ENCODE measurements at places on chromosomes 3 and 15.

GRCh38 chr3:55434789-55435188, 52.3 kb downstream of the WNT5A start:
- no peak for DNase-seq

DNA sequence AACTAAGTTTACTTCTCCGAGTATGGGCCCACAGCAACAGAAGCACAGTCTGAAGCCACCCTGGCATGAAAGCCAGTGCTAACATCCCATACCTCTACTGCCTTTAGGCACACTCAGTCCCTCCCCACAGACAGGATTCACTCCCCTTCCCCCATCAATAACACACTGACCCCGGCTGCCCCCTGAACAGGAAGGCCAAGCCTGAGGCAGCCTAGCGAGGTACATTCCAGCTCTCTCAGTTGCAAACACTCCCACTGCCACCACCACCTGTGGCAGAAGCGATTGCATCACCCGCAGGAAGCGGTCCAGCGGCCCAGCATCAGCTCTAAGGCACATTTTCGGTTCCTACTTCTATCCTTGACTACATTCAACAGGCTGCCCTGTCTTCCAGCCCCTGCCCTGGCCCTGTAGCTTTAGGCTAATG, 7.0 kb upstream of the BMF start:
- no peak for DNase-seq

DNA sequence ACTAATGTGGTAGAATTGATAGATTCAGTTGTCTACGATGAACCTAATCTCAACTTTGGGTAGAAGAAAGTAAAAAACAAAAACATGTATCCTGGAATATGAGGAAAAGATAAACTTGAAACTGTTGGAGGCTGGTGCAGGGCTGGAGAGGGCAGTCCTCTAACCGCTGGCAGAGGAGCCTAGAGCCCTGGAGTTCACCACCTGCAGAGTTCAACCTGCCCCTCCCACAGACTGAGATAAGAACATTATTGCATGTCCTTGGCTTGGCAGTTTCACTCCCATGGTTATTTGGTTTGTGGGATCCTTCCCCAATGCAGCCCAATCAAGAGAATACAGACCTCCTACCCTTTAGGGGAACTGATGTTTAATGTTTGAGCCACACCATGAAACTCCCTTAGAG, 53.2 kb upstream of the GATM start:
- DNase-seq = no peak

- DNase-seq = no peak
These were observed 243.7 kb downstream of the CADPS start for GRCh38 chr3:62631488-62631887.

DNA sequence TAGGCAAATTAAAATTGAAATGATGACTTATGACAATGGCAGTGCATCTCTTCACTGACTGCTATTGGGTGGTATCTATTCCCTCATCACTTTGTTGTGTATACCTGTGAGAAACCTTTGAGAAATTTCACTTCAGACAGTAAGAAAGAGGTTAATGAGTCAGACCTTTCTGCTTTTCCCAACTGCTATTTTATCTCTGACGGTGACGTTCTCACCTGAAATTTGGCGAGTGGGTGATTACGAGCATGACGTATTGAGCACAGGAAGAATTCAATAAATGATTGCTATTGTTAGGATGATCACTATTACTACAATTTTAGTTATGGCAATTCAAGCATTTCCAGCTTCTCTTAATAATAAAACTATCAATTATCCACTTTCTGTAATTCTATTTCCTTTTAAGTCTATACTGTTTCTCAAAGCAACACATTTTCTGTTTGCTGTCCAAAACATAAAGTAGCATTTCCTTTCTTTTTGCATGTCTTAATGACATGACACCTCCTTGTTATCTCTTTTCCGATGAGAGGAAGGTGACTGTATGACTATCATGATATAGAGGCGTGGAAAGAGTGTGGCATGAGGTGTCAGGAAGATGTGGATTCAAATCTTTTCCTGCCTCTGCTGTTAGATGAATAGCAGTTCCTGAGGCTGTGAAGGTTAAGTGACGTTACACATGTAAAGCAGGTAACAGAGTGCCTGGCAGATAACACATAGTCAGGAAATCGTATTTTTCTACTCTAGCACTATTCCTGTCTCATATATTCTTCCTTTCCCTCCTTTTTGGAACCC, 504.9 kb upstream of the SEMA6D start:
- no peak for DNase-seq

Measured in activated CD4-positive, alpha-beta T cell treated with anti-CD3 and anti-CD28 coated beads, Interleukin-2, amount 50 U/mL, for 24 hours (primary cell).